ENCODE measurements at places on chromosomes 16 and 17. TPM values are rescaled to one million over a fixed set of nuclear protein-coding genes. Genes with fewer than 3 reads are reported as not detected.

- no peak for DNase-seq
These were observed 62.4 kb downstream of the RAB11FIP4 start for GRCh38 chr17:31453896-31454295.

GRCh38 chr17:28948873-28949184 lies 2.5 kb downstream of the PHF12 start:
- no peak for DNase-seq

The GFAP gene
- total RNA-seq = 1.7 TPM

GRCh38 chr17:3803308-3803640 lies 2.3 kb upstream of the ITGAE start:
- DNase-seq = no peak
